ENCODE measurements at places on chromosomes 7 and 10. TPM values are rescaled to one million over a fixed set of nuclear protein-coding genes. Genes with fewer than 3 reads are reported as not detected.

Gene C10orf62
- 0.56 TPM for total RNA-seq

Gene RNF148
- 0.87 TPM for total RNA-seq

Gene CC2D2B
- not detected for total RNA-seq

Gene HMX2
- total RNA-seq: not detected

Gene RET
- not detected for total RNA-seq

Gene BLNK
- total RNA-seq: not detected

Measured in A375 (cell line).